ENCODE measurements at places on chromosomes 1 and 21.
A peak's percentile ranks its signal among the peaks of the same experiment; 100 is the strongest.

GRCh38 chr1:208245185-208245705, 1.1 kb upstream of the PLXNA2 start:
- DNase-seq, result peak; percentile 42

DNA sequence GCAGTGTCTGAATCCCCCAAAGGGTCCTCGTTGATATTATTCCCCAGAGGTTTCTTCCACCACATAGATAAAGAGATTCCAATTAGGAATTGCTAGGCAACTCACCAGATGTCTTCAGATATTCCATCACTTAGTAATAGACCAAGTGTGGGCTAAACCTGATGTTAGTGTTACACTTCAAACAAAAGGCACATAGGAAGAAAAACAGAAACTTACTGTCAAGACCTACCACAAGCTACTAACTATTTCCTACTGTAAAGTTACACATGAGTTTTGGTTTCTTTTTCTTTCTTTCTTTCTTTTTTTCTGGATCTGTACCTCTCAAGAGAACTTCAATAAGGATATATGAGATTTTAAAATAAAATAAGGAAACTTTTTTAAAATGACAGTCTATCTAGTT, 879.1 kb upstream of the NEGR1 start:
- no peak for DNase-seq

GRCh38 chr1:22790232-22791008, 79.8 kb downstream of the EPHB2 start:
- no peak for DNase-seq

GRCh38 chr1:73674945-73675561, 522.9 kb downstream of the LRRIQ3 start:
- no peak for DNase-seq

- DNase-seq, result no peak
Observed at GRCh38 chr1:2914702-2915101, 106.6 kb upstream of the ACTRT2 start.

GRCh38 chr1:41383094-41383852, 22.0 kb downstream of the FOXO6 start:
- no peak for DNase-seq

GRCh38 chr1:93468662-93469061, 20.7 kb downstream of the FNBP1L start:
- DNase-seq, result no peak

GRCh38 chr1:233245191-233245765, 50.2 kb downstream of the PCNX2 start:
- no peak for DNase-seq

GRCh38 chr1:223737342-223737741, 25.0 kb downstream of the CAPN2 start:
- DNase-seq, result no peak

DNA sequence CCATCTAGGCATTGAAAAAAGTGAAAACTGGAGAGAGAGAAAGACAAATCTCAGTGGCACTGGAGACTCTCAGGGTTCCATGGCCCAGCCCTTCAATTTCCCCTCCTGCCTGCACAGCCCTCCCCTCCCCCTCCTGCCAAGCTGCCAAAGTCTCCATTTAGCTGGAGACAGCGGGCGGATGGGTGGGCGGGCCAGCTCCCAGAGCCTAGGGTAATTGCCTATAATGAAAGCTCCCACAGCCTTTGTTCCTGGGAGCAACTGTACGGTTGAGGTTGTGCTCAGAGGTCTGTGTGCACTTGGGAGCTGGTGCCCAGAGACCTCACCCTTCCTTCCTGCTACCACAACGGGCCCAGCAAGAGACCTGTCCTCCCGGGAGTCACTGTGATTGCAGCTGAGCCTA, 89.6 kb downstream of the NAV1 start:
- DNase-seq, result no peak

DNA sequence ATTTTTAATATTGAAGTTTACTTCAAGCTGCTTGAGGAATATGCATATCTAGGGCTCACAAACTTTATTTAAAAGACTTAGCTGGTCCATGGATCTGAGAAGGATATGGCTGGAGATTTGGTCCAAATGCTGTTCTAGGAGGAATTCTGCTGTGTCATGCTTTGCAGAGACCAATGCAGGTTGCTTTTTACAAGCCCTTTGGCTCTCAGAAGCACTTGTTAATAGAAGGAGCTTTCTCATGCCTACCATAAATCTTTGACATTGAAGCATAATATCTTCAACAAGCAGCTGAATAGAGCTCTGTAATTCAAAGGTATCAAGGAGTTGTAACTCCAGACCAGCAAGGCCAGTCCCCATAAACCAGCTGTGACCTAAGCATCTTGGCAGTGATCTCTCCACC, 299.1 kb downstream of the HHAT start:
- no peak for DNase-seq

GRCh38 chr1:220526294-220526693, 1.6 kb upstream of the MARK1 start:
- DNase-seq, result no peak

- DNase-seq, result peak; percentile 4
Observed at GRCh38 chr1:166479052-166479631, 312.3 kb upstream of the FAM78B start.

DNA sequence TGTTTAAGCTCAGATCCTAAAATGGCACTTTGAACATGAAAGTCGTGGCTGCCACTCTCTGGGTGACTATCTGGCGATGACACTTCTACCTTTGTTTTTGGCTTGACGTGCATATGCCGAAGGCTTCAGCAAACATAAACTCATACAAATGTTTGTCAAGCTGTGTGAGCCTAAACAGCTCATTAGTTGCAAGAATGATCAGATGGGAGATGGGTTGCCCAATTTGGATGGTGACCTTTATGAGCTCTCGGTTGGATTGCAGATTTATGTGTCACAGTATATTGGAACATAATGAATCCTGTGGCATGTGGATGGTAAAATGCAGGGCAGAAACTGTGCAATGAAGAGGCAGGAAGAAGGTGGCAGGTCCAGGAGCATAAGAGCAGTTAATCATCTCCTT, 229.3 kb downstream of the DISC1 start:
- DNase-seq, result no peak

DNA sequence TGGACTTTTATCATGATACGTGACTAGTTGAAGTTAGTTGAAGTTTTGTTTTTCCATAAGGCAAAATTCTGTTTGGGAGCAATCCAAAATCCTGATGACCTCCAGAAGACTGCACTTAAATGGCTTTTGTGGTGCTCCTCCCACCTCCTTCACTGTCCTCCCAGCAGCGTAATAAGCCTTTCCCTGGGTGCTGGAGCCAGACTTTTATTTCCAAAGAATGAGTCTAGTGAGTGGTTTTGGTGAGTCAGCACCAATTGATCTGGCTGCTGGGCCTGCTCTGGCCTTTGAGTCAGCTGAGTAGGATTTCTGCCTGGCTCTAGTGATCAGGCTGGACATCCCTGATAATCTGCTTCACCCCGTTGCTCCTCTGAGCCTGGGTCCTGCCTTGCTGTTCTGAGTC, 21.7 kb upstream of the KCND3 start:
- no peak for DNase-seq

- peak; percentile 4 for DNase-seq
Observed at GRCh38 chr1:17356387-17357026, 15.5 kb upstream of the PADI6 start.

GRCh38 chr1:27144920-27145661, 9.8 kb downstream of the SLC9A1 start:
- no peak for DNase-seq

GRCh38 chr1:162187687-162188276, 118.3 kb downstream of the NOS1AP start:
- no peak for DNase-seq

DNA sequence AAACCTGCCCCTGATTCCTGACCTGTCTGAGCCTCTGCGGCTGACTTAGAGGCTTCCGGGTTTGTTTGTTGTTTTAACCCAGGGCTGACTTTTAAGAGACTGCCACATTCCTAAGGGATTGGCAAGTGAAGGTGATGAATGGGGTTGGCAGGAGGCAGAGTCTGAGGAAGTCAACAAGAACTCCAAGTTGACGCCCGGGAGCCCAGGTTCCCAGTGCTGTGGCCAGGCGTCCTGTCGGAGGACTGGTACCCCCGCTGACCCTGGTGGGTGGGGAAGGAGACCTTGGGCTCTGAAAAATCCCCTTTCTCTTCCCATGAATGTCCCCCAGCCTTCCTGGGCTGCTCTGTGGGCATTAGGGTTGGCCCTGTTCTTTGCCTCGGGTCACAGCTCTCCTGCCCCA, 19.7 kb upstream of the EPS8L3 start:
- no peak for DNase-seq

- DNase-seq, result no peak
Observed at GRCh38 chr1:198933515-198934222, 294.8 kb downstream of the PTPRC start.

GRCh38 chr1:46607345-46608130, 3.5 kb upstream of the MKNK1 start:
- no peak for DNase-seq

GRCh38 chr1:227952374-227953021, 4.8 kb upstream of the WNT9A start:
- no peak for DNase-seq

GRCh38 chr1:67085326-67085725, 31.4 kb upstream of the SLC35D1 start:
- DNase-seq, result no peak

- peak; percentile 9 for DNase-seq
Observed at GRCh38 chr1:101567582-101568189, 330.9 kb downstream of the S1PR1 start.

- no peak for DNase-seq
Observed at GRCh38 chr1:21899987-21900386, 37.1 kb downstream of the HSPG2 start.

DNA sequence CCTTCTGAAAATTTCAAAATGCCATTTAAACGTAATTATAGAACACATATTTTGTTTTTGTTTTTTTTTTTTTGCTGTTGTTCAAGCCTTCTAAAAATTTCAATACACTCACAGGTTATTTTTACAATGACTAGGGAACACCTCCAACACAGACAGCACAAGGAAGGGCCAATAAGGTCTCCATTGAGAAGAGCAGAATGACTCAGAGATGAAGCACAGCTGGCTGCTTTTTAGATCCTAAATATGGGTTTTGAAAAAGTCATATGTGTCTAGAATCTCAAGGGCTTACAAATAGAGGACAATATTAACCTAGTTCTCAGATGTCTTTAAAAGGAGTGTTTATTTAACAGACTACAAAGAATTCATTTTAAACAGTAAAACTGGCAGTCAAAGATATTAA, 104.6 kb downstream of the NEGR1 start:
- DNase-seq, result no peak

DNA sequence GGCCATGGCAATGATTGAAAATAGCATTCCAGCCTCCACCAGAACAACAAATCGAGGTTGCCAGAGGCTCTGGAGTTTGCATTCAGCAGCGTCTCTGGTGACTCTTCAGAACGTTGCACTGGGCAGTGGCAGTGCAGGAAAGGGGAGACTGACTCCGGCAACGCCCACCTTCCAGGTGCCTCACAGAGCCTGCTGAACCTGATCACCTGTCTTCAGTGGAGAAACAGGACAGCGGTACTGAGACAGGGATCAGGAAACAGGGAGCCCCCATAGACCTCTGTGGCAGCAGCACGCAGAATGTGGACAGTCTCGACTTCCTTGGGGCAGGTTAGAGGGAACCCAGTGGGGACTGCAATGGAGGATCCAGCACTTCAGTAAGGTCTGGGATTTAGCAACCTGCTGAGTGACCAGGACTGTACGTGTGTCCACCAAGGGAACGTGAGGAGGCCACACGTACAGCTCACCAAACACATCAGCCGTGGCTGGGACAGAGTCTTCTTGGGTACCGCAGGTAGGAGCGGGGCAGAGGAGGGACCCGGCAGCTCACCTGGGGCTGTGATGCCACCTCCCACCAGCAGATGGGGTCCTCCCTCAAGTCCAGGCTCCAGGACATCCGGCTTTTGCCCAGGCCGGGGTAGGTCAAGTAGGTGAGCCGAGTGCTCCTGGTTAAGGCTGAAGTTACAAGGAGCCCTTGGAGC, 128.6 kb downstream of the PRDM2 start:
- no peak for DNase-seq

DNA sequence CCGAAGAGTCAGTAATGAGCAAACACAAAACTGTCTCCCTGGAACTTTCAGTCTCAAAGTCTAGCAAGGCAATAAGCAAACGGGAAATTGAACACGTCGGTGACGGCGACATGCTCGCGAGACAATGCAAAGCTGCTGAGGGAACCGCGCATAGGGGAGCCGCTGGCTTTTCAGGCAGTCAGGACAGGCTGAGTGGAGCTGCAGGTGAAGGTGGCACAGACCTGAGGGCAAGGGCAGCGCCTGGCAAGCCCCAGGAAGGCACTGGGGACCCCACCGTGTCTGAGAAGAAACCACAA, 4.9 kb downstream of the INTS11 start:
- no peak for DNase-seq

DNA sequence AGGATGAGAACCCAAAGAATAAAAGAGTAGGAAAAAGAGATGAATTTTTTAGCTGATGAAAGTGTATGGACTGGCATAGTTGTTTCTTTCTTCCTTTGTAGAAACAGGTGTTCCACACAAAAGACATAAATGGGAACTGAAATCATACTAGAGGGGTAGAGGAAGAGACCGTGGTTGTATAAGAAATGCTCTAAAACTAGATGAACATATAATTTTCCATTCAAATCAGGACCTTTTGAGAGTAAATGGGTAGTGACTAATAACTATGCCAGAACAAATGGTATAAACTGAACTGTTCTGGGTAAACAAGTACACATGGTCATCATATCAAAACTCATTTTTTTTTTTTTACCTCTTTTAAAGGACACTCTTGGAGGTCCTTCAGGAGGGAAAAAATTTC, 344.2 kb downstream of the VAV3 start:
- DNase-seq, result no peak

DNA sequence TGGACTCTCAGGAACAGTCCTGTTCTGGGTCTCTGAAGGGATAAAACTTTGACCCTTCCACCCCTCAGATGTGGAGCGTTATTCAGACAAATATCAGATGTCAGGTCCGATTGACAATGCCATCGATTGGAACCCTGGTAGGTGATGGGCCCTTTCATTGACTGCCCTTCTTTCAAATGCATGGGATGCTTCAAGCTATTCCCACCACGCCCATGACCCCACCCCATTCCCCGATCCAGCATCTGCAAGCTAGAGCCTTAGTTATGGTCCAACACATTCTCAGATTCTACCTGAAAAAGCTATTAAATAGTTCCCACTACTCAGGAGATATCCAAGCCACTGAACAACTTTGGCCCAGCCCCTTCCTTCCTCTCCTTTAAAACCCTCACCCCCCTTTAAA, 12.5 kb downstream of the POLR3GL start:
- DNase-seq, result no peak

DNA sequence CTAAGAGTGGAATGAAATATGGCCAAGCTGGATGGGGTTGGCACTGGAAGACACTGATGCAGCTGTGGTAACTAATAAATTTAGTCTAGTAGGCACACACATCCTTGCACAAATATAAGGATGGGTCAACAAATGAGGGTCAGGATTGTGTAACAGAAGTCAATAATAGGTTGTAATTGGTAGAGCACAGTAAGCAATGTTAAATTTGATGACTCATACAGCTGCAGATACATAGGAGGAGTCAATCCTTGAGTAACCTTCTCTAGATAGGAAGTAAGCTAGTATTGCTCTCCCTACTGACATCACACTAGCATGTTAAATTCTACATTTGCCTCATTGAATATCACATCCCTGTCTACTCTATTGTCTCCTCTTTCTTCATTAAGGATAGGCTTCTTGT, 332.1 kb downstream of the PTPRC start:
- DNase-seq, result no peak

Data from activated naive CD8-positive, alpha-beta T cell treated with anti-CD3 and anti-CD28 coated beads, Interleukin-2, amount 50 U/mL, for 16 hours (primary cell).